GM23248 (cell line): ENCODE measurements at places on chromosomes 7 and 10.

- H3K4me3 ChIP-seq, result peak overlapping the region; percentile 96
- peak; percentile 33 for DNase-seq
- H3K27ac ChIP-seq, result peak overlapping the region; percentile 91
Measured at GRCh38 chr7:93920496-93921182, 896 bp upstream of the GNG11 start.

- no peak overlapping the region for H3K27ac ChIP-seq
- peaks cover 7% of the 10 kb centered on the region; the same call in 1 of the 2 replicates for H3K27me3 ChIP-seq
- H3K36me3 ChIP-seq, result no peaks in the 10 kb centered on the region
- no peak for DNase-seq
- H3K4me1 ChIP-seq, result no peaks in the 10 kb centered on the region
- H3K4me3 ChIP-seq, result no peak overlapping the region
Measured at GRCh38 chr10:71517298-71518169, 120.8 kb downstream of the CDH23 start.

GRCh38 chr7:1029637-1030443, 14.5 kb upstream of the GPR146 start:
- H3K4me1 ChIP-seq, result peaks cover 4% of the 10 kb centered on the region
- no peaks in the 10 kb centered on the region for H3K27me3 ChIP-seq
- DNase-seq, result no peak
- no peak overlapping the region for H3K4me3 ChIP-seq
- no peaks in the 10 kb centered on the region for H3K36me3 ChIP-seq

- H3K27ac ChIP-seq, result peak overlapping the region; percentile 93
- no peaks in the 10 kb centered on the region for H3K27me3 ChIP-seq
- DNase-seq, result peak; percentile 71
- H3K36me3 ChIP-seq, result no peaks in the 10 kb centered on the region
- H3K4me3 ChIP-seq, result 0 out of 2 replicates have a peak overlapping the region, but pooled peaks have one; percentile 63
Measured at GRCh38 chr10:5594271-5595049, 69.7 kb downstream of the CALML3 start.

DNA sequence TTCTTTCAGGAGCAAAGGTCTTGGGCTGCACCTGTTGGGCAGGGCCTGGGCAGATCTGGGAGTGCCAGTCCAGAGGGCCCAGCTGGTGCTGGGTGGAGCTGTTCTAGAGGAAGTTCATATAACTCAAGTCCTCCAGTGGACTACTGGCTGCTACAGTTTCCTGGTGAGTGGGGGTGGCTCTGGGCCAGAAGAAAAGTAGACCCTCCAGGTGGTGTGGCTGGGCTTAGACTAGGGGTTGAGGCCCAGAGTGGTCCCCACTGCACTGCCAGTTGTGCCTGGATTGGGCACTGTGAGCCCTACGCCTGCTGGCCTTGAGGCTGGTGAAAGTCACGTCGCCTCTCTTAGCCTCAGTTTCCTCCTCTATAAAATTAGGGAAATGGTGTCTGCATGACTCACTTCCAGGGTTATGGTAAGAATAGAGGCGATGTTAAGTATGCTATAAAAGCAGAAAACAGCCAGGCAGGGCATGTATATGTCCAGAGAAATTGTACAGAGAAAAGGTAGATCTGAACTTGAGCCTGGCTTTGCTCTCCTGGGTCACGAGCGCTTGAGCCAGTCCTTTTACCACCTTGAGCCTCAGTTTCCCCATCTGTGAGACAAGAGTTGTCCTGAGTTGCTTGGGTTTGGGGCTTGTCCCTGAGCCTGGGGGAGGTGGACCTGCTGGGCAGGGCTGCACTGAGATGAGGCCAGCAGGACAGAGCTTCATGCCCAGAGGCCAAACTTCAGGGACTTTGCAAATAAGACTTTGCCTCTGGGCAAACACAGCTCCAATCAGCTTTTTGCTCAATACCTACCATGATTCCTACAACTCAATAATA, 3.8 kb upstream of the CLDN3 start:
- H3K27ac ChIP-seq, result no peak overlapping the region
- H3K36me3 ChIP-seq, result no peaks in the 10 kb centered on the region
- H3K27me3 ChIP-seq, result peaks cover 18% of the 10 kb centered on the region
- DNase-seq, result no peak

GRCh38 chr7:33201821-33202220, 72.5 kb downstream of the BBS9 start:
- no peak overlapping the region for H3K4me3 ChIP-seq
- DNase-seq, result peak; percentile 26
- no peaks in the 10 kb centered on the region for H3K4me1 ChIP-seq
- no peaks in the 10 kb centered on the region for H3K36me3 ChIP-seq

GRCh38 chr10:6321880-6322279, 119.1 kb downstream of the PFKFB3 start:
- peak; percentile 67 for DNase-seq
- H3K36me3 ChIP-seq, result no peaks in the 10 kb centered on the region
- no peaks in the 10 kb centered on the region for H3K27me3 ChIP-seq
- H3K27ac ChIP-seq, result no peak overlapping the region
- no peak overlapping the region for H3K4me3 ChIP-seq

- H3K4me3 ChIP-seq, result no peak overlapping the region
- H3K4me1 ChIP-seq, result no peaks in the 10 kb centered on the region
- H3K27me3 ChIP-seq, result no peaks in the 10 kb centered on the region
- no peak for DNase-seq
Measured at GRCh38 chr7:139998572-139998971, 64.2 kb downstream of the PARP12 start.

DNA sequence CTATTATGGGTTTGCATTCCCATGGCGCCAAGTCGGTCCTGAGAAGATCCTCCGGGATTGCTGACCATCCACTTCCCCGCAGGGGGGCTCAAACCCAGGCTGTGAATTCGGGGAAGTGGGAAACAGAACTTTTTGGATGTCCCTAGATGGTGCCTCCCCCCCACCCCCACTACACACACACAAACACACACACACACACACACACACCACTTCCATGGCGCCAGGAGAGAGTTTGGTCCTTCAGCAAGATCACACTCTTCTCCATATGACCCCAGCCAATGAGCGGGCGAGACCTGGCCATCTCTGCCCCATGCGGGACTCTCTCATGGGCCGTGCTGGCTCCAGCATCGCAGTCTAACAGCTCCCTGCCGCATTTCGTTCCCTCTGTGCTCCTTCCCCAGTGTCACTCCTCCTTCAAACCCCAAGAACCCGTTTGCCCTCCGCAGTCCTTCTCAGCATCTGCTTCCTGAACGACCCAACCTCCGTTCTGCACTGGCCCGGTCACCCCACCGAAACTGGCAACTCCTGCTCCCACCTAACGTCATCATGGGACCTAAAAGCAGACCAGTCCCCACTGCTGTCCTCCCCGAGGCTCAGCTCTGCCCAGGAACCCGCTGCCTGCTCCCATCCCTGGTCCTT, 32.1 kb upstream of the TNRC18 start:
- no peak for DNase-seq
- H3K36me3 ChIP-seq, result no peaks in the 10 kb centered on the region
- no peak overlapping the region for H3K4me3 ChIP-seq
- H3K27ac ChIP-seq, result no peak overlapping the region

GRCh38 chr7:105571891-105572290, 9.4 kb downstream of the EFCAB10 start:
- DNase-seq, result no peak
- no peak overlapping the region for H3K27ac ChIP-seq
- no peak overlapping the region for H3K4me3 ChIP-seq
- no peaks in the 10 kb centered on the region for H3K27me3 ChIP-seq

- no peaks in the 10 kb centered on the region for H3K4me1 ChIP-seq
- DNase-seq, result no peak
- H3K27ac ChIP-seq, result no peak overlapping the region
- H3K27me3 ChIP-seq, result no peaks in the 10 kb centered on the region
- no peak overlapping the region for H3K4me3 ChIP-seq
Measured at GRCh38 chr10:88086187-88086960, 222.9 kb downstream of the PTEN start.

GRCh38 chr7:17234030-17234397, 64.4 kb upstream of the AHR start:
- peak; percentile 29 for DNase-seq
- H3K27me3 ChIP-seq, result no peaks in the 10 kb centered on the region
- H3K36me3 ChIP-seq, result no peaks in the 10 kb centered on the region
- peak overlapping the region; percentile 9; the same call in 1 of the 2 replicates for H3K4me3 ChIP-seq
